Right forelimb (tissue), 1 donor: ENCODE measurements at places on chromosomes 5 and 9.
A peak's percentile ranks its signal among the peaks of the same experiment; 100 is the strongest.

DNA sequence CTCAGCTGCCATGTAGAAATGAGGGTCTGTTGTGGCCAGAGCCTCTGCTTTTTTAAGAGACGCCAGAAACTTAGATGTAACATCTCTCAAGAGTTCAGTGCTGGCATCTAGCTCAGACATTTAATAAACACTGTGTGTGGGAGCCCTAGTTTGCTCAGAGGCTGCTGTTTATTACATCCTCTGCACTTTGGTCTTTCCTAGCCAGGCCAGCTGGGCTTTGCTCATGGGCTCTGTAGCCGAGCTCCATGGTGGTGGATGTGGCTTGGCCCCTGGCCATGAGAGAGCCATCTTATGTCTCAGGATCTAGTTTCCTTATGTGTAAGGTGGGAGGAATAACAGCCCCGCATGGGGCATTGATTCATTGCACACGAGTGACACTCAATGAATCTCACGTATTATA lies 30.0 kb downstream of the ARHGEF37 start:
- no peak for DNase-seq

DNA sequence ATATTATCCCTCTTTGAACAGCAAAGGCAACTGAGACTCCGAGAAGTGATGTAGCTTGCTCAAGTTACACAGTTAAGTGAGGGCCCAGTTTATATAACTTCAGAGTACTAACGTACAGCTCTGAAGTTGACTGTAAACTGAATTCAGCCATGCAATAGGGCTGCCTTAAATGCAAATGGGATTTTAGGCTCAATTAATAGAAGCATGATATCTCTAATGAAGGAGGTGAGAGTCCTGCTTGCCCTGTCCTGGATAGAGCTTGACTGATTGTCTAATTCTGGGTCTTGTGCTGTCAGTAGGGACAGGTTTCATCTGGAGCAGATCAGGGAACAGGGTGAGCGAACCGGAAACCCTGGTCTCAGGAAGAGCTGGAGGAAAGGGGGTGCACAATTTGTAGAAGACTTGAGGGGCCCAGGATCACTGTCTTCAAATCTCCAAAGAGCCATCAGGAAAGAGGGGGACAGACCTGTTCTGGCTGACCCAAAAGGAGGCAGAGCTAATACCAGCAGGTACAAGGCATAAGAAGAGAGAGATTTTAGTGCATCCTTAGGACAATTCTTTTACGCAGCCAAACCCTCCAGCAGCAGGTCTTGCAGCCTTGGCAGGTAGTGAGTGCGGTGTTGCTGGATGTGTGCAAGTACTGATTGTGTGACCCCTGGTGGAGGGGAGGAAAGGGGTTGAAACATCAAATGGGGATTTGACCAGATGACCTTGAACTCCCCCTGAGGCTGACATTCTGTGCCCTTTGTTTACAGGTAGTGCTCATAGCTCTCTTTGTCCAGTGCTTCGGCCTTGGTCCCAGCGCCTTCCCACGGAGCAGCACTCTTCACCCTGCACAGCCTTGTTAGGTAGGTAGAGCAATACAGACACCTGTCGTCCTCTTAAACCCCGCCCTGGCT lies 13.0 kb downstream of the GSN start:
- DNase-seq: no peak

GRCh38 chr9:88168564-88168963 lies 30.3 kb upstream of the SPATA31C2 start:
- no peak for DNase-seq

DNA sequence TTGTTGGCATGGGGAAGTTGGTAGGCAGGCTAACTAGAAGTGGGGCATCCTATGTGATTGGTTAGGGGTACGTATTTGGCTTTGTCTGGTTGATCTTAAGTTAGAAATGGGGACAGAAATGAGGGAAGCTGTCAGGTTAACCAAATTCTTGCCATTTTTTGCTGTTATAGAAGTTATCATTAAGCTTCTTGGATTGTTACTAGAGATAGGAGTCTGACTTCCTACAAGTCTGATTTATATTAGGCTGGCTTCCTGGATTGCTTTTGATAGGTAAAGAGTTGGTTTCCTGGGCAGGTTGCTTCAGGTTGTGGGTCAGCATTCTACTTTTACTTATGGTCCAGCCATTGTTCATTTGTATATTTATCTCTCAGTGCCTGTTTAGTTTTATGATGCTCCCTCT lies 216.9 kb downstream of the TLE4 start:
- no peak for DNase-seq

GRCh38 chr5:135053989-135054388 lies 20.0 kb upstream of the PITX1 start:
- DNase-seq: no peak

- DNase-seq: no peak
Observed at GRCh38 chr5:165083394-165083793, 1578.0 kb downstream of the MAT2B start.

DNA sequence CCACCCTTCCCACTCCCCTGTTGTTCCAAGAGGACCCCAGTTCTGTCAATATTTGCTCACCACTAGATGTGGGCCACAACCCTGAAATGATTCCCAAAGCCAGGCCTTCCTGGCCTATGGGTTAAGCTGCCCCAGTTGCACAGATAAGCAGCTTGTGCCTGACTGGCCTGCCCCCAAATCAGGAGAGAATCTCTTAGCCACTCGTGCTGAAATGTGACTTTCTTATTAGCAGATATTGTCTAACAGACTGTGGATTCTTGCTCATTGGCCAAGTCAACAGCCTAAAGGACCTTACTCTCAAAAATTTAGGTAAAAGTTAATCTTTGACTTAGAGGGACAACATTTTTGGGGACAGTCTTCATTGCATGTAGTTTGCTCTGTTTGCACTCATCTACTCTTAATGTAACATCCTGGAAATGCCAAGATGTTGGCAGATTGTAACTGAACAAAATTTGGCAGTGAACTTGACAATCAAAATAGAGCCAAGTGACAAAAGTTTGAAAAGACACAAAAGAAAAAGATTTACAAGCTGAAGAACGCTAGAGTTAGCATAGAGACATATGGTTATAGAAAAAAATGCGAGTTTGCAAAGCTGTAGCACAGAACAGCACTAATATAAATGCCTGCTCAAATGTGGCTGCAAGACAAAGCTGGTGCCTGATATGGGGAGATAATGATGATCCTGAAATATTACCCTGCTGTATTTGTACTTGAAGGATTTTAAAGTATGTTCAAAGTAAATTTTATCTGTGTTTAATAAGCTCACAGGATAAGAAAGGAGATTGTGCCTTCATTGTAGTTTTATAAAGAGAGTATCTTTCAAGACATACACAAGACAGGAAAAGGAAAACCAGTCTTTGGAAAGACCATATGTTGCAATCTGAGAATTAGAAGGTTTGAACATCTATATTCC lies 29.0 kb upstream of the FSD1L start:
- no peak for DNase-seq

- DNase-seq: no peak
Observed at GRCh38 chr9:86983249-86983619, 35.9 kb upstream of the GAS1 start.

- DNase-seq: no peak
Observed at GRCh38 chr9:1198085-1198484, 147.9 kb downstream of the DMRT2 start.

DNA sequence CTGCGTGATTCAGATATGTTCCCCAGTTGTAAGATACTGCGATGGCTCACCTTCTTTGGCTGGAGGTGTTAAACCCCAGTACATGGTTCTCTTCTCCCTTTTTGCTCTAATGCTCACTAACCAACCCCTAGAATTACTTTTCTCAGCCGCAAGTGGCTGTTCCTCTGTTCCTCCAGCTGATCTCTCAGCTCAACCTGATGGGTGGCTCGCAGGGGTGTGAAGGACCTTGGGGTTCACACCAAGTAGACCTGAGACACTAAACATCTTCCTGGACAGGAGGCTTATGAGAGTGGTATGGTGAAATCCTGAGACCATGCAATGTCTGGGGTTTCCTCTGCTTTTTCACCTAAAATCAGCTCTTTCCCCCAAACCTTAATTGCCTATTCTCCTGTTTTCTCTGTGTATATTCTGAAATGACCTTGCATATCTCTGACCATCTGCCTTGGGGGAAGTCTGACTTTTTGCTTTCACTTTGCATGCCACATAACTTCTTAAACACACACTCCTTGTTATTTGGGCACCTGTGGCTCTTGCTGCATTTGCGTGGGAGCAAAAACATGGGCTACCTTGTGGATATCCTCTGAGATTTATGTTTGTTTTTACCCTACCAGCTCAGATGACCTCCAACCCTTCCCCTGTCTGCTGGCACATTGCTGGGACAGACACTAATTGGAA lies 15.9 kb upstream of the IFNA14 start:
- DNase-seq: no peak

DNA sequence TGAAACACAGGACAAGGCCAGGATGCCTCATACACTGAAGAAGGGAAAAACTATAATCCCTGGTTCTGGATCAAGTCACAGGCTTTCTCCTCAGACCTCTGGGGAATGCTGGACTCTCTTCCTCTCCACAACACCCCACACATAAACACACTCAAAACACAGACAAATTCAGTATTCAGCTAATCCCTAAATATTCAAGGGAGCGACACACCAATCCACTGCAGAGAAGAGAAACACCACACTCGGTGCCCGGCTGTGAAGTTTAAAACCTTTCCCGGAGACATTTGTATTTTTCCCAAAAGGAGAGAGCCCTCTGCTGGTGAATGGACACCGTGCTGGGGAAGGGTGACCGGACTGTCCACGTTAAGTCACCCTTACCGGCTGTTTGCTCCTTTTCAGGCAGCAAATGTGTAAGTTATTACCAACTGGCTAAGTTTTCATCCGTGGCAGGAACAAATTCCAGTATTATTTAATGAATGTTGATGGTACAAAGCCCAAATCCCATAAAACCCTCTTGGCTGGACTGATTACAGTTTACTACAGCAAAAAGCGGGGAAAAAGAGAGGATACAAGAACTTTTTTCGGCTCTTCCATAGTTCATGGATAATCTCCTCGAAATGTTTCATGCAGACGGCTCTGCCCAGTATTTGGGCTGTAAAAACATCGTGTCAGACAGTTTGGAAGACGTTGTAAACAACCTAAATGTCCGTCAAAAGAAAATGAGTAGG lies 130.9 kb upstream of the SLC30A5 start:
- peak; percentile 80 for DNase-seq

DNA sequence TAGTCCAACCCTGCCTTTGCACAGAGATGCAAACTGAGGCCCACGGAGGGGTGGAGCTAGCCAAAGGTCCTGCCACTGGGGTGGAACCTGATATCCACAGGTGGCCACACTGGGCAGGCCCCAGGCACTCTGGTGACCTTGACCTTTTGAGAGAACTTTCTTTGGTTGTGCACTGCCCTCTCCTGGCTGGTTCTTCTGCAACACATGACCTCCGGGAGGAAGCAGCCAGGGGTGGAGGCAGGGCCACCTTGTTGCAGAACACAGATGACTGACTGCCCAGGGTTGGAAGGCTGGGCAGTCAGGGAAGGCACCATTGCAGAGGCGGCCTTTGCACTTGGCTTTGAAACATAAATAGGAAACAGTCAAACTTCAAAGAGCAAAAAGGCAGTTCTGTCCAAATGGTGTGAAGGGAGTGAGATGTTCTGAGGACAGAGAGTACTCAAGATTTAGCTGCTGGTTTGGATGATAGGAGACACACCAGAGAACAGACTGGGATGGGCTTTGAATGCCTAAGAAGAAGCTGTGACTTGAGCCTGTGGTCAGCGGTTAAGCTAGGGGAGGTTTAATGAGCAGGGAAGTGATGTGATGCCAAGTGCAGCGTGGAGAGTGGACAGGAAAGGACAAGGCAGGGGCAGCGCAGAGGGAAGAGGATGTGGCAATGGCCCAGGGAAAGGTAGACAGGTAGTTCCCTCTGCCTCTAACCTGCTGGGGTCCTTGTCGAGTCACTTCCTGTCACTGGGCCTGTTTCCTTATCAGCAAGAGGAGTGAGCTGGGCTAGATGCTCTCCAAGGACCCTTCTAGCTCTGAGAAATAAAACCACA lies 6.8 kb upstream of the TCOF1 start:
- peak; percentile 74 for DNase-seq

DNA sequence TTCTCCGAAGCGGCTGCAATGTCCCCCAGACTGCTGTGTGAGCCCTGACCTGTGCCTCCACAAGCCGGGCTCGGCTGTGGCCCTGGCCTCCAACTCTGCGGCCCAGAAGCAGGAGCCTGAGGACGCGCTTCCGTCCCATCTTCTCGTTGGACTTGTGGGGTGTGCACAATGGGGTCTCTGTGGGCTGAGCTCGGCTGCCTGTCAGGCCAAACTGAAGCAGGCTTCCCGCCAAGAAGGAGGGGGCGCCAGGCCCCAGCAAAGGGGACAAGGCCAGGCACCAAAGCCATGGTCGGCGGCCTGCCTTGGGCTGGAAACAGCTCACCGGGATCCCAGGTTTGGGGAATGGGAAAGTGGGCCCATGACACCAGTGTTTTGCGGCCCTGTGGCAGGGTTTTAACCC lies 4.1 kb downstream of the NOTCH1 start:
- no peak for DNase-seq
